Jurkat, Clone E6-1 (cell line): ENCODE measurements at places on chromosomes 5 and 9.

DNA sequence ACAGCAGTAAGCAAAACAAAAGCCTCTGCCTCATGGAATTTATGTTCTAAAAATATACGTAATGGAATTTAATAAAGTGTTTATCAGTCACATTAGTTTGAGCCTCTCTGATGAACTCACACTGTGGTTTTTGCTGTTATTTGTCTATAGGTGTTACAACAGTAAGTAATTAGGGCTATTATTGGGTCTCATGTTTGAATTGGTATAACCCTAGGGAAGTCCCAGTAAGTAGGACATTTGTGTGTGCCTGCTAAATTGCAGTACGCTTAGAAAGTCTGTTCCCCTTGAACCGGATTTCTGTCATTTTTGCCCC, 197.6 kb downstream of the NR3C1 start:
- no peak for DNase-seq

- DNase-seq: no peak
These were observed at the start of gene UAP1L1 for GRCh38 chr9:137077010-137077747. TSS of gene UAP1L1 (plus strand) at chr9:137077517. CDS start at chr9:137077533, 16 bp downstream.

GRCh38 chr5:76983468-76983867, 30.6 kb downstream of the CRHBP start:
- DNase-seq: no peak

DNA sequence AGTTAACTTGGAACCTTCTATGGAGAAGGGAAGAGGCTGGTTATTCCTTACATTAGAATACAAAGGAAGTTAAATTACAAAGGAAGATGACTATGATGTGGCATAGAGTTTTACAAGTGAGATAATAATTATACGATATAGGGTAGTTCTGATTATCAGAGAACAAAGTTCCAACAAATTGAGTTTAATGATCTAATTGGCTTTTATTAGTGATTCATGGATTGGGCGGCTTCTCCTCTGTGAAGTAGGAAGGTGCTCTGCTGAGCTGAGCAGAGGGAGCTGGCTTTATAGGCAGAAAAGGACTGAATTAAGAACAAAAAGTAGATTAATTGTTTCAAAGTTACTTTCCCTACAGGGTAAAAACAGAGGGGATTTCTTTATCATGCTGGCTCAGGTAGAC, 49.7 kb downstream of the PARP8 start:
- no peak for DNase-seq

GRCh38 chr9:84492366-84493159, 152.0 kb upstream of the SLC28A3 start:
- no peak for DNase-seq

DNA sequence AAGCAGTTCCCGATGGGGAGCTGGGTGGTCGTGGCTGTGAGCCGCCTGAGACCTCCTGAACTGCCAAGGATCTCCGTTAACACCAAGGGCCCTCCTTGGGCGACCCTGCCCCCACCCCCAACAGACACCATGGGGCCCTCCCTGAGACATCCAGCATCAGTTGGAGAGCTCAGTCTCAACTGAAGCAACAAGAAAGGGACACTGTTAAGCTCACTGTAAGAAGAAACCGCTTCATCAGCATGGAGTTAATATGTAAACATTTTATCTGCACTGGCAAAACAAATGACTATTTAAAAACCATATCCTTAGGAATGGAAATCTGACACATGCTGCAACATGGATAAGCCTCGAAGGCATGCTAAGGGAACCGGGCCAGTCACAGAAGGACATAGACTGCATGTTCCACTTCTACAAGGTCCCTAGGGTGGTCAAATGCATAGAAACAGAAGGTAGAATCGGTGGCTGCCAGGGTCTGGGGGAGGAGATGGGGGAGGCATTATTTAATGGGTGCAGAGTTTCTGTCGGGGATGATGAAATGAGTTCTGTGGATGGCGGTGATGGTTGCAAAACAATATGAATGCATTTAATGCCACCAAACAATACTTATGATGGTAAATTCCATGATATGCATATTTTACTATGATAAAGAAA, 47.4 kb downstream of the ROR2 start:
- no peak for DNase-seq

- no peak for DNase-seq
These were observed 48.7 kb downstream of the RICTOR start for GRCh38 chr5:39025456-39025855.

DNA sequence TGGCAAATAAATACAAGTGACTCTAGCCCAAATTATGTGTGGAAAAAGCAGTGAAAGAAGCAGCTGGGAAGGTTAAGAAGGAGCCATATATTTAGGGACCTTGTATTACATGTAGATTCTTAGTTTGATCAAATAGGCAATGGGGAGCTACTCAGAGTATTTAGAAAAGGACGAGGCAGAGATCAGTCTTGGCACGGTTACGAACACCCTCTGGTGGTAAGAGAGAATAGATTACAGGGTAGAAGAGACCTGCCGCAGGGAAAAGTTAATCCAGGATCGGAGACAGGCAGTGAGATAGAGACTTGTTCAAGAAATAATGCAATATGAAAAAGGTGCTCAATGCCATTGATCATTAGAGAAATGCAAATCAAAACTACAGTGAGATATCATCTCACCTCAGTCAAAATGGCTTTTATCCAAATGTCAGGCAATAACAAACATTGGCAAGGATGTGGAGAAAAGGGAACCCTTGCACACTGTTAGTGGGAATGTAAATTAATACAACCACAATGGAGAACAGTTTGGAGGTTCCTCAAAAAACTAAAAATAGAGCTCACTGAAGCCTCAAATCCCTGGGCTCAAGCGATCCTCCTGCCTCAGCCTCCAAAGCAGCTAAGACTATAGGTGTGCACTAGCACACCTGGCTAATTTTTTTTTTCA, 12.0 kb downstream of the INIP start:
- DNase-seq: no peak

GRCh38 chr9:133994353-133995011, 2.4 kb upstream of the VAV2 start:
- peak; percentile 12 for DNase-seq

DNA sequence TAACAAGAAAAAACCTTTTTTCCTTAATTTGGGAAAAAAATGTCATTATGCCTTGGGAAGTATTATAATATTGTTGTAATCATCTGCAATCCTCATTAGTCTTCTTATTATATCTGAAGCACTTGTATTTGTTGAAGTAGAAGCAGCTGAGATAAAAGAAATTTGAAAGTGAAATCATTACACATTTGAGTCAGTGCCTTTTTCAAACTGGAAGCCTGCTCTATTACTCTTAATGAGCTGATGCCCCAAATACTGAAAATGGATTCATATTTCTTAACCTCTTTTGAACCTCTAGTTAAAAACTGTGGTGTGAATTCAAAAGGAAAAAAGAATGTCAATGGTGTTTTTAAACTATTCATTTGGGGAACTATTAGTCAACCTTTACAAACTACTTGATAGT, 1027.7 kb downstream of the NR2F1-AS1 start:
- DNase-seq: no peak
